ENCODE measurements at places on chromosomes 6 and 20.
A peak's percentile ranks its signal among the peaks of the same experiment; 100 is the strongest.

- no peak for DNase-seq
Measured at GRCh38 chr6:41392246-41392645, 56.8 kb downstream of the NCR2 start.

DNA sequence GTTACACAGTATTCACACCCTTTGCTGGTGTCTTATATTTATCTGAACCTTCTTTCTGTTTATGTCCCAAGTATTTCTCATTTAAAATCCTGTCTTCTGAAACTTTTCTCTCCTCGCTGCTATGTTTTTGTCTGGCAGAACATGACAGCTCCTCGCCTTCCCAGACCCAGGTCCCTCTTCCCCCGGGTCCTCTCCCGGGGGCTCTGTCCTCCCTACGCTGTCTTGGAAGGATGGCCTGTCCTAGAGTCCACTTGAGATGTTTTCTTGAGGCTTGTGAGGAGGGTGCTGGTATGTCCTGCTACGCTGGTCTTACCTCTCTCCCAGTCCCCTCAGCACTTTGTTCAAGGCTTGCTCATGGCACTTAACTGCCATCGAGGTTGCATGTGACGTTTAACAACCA is 6.2 kb downstream of the GID8 start:
- DNase-seq = no peak

DNA sequence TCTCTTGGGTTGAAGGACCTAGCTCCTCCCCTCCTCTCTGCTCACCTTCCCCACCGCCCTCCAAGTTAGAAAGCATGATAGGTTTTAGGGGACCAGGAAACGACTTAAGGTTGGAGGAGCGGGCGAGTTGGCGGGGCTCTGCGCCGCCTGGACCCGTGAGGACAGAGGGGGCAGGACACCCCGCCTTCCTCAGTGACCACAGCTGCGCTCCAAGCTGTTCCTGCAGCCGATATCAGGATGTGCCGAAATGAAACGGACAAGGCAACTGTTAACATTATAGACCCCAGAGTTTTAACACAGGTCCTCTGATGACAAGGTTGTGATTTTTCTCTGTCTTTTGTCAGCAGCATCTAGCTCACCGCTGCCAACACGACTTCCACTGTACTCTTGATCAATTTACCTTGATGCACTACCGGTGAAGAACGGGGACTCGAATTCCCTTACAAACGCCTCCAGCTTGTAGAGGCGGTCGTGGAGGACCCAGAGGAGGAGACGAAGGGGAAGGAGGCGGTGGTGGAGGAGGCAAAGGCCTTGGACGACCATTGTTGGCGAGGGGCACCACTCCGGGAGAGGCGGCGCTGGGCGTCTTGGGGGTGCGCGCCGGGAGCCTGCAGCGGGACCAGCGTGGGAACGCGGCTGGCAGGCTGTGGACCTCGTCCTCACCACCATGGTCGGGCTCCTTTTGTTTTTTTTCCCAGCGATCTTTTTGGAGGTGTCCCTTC is at the start of gene GRM1:
Gene GRM1, plus strand, starts transcription at position 212 of the 722 bp plus-strand sequence. Its CDS starts 456 bp downstream, at position 668.
- DNase-seq = no peak

- peak; percentile 32 for DNase-seq
Measured at GRCh38 chr6:14664112-14664601, 546.6 kb downstream of the CD83 start.

DNA sequence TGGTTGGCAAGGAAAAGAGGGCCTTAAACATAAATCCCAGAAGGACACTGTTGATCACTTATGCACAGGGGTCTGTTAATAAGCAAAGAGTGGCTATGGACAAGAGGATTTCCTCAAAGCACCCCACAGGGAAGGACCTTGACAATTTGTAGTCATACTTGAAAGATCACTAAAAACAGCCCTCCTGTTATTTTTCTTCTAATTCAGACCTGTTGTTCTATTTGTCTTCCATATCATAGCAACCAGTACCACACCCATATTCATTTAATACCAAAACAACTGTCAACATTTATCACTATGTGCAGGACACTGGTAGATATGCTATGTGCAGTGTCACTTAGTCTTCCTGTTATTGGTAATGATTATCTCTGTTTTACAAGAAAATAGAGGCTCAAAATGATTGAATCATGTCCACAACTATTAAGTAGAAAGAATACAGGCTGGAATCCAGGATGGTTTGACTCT is 3.2 kb upstream of the DYNLRB1 start:
- no peak for DNase-seq

- DNase-seq = no peak
Measured at GRCh38 chr6:157538168-157538567, 157.2 kb downstream of the ZDHHC14 start.

- no peak for DNase-seq
Measured at GRCh38 chr6:25851961-25852360, 20.1 kb upstream of the SLC17A1 start.

- no peak for DNase-seq
Measured at GRCh38 chr20:7410150-7410549, 530.1 kb downstream of the HAO1 start.

GRCh38 chr6:169861431-169862042 is 110.1 kb downstream of the ERMARD start:
- DNase-seq = no peak

DNA sequence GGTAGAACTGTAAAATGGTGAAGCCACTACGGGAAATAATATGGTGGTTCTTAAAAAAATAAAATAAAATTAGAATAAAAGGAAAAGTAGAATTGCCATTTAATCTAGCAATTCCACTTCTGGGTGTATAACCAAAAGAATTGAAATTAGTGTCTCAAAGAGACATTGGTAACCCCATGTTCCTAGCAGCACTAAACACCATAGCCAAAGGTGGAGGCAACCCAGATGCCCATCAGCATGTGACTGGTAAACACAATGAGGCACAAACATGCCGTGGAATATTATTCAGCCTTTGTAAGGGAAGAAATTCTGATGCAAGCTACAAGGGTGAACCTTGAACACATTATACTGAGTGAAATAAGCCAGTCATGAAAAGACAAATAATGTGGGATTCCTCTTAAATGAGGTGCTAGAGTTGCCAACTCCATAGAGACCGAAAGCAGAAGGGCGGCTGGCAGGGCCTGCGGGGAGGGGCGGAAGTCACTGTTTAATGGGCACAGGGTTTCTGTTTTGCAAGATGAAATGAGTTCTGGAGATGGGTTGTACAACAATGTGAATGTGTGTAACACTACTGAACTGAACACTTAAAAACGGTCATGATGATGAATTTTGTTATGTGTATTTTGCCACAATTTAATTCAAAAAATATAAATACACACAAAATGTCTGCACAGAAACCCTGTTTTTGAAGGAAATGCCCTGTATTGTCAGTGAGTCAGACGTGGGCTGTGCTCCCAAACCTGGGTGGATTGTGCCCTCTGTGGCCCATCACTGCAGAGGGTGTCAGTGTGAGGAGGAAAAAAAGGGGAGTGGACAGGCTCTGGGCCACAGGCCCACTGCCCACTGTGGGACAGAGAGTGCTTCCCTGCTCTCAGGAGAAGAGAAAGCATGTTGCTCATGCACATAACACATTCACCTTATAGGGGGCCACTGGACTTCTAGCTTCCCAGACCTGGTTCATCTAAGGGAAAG is 49.6 kb upstream of the CD93 start:
- DNase-seq = no peak

GRCh38 chr6:26118999-26119398 is 31.8 kb downstream of the HFE start:
- no peak for DNase-seq

- no peak for DNase-seq
Measured at GRCh38 chr6:128456510-128457230, 63.7 kb downstream of the PTPRK start.

GRCh38 chr6:226516-227073 is 65.7 kb upstream of the DUSP22 start:
- no peak for DNase-seq

- DNase-seq = no peak
Measured at GRCh38 chr6:136118787-136119186, 131.3 kb downstream of the MTFR2 start.

All from ELR (cell line).